ENCODE measurements at places on chromosomes 16 and 17. TPM values are rescaled to one million over a fixed set of nuclear protein-coding genes. Genes with fewer than 3 reads are reported as not detected.

Gene TEKT3
- total RNA-seq = not detected

Gene EVI2B
- total RNA-seq = 15.8 TPM

Gene ACE
- 16.5 TPM for total RNA-seq

Gene KRT27
- not detected for total RNA-seq

Gene DNAJA3
- 63.3 TPM for total RNA-seq

Gene ARHGAP44
- total RNA-seq = 6.0 TPM

Gene CLEC10A
- 30.1 TPM for total RNA-seq

Gene SCIMP
- total RNA-seq = 0.91 TPM

DNA sequence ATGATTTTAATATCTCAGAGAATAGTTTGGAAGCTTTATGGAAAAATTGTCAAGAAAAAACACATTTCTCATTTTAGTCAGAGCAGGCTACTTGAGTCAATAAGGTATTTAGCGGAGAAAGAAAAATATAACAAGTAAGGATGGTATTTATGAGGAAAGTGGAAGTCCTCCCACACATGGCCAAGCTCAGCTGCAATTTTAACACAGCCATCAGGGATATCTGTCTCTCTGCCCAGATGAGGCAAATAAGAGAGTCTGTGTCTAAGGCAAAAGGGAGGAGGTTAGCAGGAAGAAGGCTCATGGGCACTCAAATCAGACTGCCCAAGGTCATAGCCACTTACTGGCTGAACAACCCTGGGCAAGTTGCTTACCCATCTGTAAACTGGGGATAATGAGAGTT, 5.2 kb upstream of the CMTM2 start:
- no peak for DNase-seq

- no peak for DNase-seq
Measured at GRCh38 chr16:2715966-2716885, 3.8 kb downstream of the PRSS27 start.

DNA sequence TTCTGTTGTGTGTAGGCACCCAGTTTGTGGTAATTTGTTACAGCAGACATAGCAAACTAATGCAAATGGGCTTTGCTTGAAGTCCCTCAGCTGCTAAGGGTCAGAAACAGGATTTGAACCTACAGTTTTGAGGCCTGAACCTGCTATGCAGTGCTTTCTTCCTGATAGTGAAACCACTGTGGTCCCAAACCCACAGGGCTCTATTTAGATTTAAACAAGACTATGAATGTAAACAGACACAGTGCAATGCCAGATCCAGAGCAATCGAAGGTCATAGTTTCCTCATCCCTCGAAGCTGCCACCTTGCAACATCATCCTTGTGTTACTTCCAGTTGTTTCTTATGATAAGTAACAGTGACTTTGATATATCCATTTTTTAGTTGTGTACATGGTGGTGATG, 630.2 kb downstream of the WWOX start:
- no peak for DNase-seq

DNA sequence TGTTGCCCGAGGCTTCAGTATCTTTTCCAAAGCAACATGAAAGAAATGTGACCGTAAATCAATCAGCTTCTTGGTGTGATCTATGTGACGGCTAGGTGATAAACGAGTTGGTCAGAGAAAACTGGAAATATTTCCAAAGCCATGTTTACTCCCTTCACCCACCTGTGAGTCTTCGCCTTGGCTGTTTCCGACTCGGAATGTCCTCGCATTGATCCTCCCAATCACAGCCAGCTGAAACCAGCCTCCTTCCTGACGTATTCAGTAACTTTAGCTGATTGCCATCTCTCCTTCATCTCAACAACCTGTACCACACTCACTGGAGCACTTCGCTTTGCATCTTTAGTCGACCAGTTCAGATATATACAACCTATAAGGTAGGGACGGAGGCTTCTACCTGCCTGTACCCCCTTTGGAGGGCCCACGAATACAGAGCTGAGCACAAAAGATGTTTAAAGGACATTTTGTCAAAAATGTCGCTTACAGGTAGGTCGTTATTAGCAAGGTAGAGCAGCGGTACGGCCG, 705 bp downstream of the KRABD2 start:
- DNase-seq = no peak

- DNase-seq = no peak
Measured at GRCh38 chr16:58028541-58029070, 3.1 kb downstream of the MMP15 start.

DNA sequence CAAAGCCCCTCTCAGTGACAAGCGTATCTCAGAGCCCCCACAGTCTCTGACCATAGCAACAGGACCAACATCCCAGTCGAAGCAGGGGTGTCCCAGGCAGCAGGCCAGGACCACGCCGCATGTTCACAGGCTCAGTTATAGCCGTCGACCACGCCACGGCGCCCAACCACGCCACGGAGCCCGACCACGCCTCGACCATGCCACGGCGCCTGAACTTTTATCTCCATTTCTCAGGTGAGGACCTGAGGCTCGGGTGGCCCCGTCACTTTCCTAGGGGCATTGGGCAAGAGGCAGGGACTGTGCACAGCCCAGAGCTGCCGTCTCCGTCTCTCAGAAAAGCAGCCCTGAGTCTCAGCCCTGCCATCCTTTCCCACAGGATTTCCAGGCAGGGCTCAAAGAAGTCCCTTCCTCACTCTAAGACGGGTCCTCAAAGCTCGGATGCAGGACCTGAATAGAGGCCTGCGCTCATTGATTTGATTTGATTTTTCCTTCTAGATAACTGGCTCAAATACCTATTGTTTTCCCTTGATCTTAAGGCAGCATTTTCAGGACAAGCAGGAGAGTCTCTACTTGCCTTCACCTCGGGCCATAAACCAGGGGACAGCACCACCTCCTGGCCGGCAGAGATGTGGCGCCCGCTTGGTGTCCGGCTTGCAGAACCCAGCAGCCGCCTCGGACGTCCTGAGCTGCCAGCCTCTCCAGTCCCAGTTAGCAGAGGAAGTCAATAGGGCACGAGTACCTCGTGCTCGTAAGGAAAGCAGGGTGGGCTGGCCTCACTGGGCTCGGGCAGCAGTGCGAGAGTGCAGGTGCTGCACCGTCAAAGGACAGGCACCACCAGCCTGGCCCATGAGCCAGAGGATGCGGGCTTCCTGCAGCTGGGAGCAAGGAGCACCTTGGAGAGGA, 38.8 kb downstream of the C16orf95 start:
- peak; percentile 75 for DNase-seq

DNA sequence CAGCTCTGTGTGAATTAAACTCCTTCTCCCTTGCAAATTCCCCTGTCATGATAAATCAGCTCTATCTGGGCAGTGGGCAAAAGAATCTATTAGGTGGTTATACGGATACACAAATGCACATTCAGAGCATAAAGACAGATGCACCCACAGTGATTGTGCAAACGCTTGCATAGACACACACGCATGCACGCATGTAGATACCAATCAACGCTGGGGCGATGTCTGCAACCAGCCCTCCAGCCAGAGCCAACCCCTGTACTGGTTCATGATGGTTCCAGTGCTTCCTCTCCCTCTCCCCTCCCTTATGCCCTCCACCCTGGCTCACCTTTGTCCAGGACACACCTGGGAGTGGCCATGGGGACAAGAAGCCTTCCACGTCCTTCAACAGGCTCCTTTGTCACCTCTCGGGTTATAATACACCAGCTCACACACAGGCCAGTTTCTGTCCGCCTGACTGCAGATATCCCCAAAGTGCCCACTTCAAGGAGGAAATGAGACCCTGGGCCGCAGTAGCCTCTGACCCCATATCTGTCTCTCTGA, 33.1 kb upstream of the SNN start:
- DNase-seq = no peak

DNA sequence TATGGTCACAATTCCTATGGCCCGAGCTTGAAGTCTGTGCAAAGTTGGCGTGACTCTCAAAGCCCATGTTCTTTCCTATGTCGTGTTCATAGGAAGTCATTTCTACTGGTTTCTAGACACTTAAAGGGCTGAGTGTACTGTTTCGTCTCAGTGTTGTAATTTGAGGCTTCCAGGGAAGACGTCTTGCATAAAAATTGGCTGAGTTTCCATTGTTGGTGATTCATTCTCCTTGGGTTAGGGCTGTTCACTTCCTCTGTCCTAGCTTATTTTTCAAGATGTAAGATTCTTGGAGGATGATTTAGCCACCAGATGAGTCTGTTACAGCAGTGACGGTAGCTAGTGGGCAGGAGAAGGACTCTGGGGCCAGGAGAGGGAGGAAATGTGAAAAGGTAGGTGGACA, 43.1 kb downstream of the PIK3R5 start:
- no peak for DNase-seq

GRCh38 chr16:85715169-85716021, 26.6 kb upstream of the GINS2 start:
- no peak for DNase-seq

DNA sequence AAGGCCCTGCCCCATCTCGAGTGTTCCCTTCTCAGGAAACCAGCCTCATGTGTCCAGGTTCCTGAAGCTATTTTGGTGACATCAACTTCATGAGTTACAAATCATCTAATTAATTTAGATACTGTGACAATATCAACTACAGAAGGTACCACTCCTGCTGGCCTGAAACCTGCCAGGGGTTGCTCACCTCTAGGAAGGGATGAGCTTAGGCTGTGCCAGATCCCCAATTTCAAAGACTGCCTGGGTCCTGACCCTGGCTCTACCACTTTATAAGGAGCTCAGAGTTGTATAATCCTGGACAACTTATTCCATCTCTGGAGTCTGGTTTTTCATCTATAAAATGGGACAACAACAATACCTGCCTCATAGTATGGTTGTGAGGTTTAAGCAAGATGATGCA, 5.2 kb downstream of the C16orf78 start:
- no peak for DNase-seq

GRCh38 chr16:89119166-89119621, 25.5 kb downstream of the ACSF3 start:
- no peak for DNase-seq

DNA sequence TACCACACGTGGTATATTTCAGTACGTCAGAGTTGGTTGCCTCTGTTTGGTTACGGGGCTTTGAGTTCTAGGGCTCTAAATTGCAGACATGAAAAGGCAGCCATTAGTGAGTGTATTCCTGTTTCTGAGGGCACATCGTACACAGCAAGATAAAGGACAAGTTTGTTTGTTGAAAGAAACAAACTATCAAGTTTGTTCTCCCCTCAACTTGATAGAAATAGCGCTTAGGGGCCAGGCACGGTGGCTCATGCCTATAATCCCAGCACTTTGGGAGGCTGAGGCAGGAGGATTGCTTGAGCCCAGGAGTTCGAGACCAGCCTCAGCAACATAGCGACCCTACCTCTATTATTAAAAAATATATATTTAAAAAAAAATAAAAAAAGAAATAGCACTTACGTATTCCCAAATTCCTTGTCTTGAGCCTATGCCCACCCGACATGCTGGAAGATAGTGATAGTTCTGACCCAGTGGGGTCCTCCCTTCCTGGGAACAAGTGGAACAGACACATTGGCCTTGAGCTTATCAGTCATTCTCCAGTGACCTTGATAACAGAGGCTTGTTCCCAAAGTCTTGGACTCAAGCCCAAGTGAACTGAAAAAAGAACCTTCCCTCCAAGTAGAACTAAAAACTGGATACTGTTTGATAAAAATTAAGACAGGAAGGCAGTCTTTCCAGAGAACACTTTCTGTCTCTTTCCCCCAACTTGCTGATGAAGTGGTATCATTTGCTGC, 139.9 kb upstream of the CACNG3 start:
- no peak for DNase-seq

GRCh38 chr17:74898376-74898946, 5.0 kb upstream of the FADS6 start:
- DNase-seq = no peak

DNA sequence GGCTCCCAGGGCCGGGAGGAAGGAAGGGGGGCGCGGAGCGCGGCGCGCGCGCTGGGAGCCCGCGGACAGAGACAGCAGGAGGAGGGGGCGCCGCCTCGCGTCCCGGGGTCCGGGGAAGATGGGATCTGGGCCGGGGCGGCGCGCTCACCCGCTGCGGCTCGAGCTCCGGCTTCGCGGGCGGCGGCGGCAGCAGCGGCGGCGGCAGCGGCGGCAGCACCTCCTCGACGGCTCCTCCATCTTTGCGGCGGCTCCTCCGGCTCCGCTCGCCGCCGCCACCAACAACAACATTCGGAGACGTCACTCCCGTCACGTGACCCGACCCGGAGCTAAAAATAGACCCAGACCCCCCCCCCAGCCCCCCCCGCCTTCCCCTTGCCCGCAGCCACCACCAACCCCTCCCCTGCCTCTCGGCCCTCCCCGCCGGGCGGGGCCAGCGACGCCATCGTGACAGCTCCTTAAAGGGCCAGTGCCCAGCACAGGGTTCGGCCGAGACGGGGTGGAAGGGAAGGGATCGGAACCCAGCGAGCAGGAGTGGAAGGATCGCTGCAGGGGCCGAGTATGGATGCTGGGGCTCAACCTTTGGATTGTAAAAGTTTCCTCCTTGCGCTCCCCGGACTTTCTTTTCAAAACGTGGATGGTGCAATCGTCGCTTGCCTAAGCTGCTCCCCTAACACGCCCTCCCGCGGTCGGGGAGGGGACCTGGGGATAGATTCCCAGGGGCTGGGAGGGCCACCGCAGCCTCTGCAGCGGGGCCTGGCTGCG, at the start of gene HDAC5:
Gene HDAC5, minus strand, starts transcription at position 286 of the 762 bp plus-strand sequence. CDS start 6,126 bp downstream, outside the sequence.
- peak; percentile 98 for DNase-seq

DNA sequence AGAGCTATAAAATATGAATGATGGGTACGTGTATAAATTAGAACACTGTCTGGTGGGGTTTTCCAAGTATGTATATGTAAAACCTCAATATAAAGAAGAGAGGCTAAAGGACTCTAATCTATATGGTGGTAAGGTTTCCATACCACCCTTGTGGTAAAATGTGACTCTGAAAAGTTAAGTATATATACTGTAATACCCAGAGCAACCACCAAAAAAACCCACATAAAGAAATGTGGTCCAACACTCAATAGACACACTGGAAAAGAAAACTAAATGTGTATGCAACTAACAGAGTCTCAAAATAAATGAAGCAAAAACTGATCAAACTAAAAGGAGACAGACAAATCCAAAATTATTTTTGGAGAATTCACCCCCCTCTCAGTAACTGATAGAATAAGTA, 72.2 kb downstream of the XPO6 start:
- no peak for DNase-seq

DNA sequence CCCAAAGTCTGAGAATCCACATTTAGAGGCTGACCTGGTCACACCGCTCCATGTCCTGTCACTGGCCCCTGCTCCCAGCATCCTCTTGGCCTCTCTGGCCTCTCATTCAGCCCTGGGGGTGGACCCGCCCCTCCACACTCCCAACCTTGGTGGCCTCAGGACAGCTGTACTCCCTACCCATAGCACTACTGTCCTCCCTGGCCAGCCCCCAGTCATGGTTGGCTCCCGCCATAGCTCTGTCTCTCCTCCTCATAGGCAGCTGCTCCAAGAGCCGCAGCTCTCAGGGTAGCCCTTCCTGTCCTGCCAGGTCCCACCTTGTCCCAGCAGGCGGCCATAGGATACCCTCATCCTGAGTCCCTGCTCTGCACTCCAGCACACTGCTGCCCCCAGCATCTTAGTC, 38.0 kb upstream of the PHB1 start:
- no peak for DNase-seq
